ENCODE measurements at places on chromosomes 12 and 14.
A peak's percentile ranks its signal among the peaks of the same experiment; 100 is the strongest.

DNA sequence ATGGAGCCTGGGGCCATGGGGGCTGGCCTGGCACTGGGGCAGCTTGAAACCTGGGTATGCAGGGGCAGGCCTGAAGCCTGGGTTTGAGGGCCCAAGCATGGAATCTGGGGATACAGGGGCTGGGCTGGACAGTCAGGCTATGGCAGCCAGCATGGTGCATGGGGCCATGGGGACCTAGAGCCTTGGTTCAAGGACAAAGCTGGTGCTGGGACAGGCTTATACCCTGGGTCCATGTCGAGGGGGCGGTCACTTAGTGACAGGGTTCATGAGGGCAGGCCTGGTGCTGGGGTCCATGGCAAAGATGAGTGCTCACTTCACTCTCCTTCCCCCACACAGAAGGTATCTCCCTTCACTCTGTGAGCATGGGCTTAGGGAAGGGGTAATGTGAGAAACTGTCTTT lies 116.2 kb downstream of the BBS10 start:
- no peak for DNase-seq

GRCh38 chr14:104559028-104559803 lies 20.3 kb upstream of the C14orf180 start:
- peak; percentile 64 for DNase-seq

DNA sequence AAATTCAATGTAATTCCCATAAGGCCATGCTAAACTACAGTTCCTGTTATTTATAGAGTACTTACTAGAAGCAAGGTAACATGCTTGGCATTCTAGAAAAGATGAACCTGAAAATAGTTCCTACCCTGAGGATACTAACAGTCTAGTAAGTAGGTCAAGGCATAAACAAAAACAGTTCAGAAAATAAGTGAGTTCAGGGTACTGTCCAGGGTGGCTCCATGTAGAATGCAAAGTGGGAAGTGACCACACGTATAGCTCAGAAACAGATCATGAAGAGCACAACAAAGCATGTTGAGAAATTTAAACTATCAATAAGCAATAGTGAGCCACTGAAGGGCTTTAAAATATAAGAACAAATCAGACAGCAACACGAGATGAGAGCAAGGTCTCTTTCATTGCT lies 2.3 kb downstream of the TMED10 start:
- no peak for DNase-seq

DNA sequence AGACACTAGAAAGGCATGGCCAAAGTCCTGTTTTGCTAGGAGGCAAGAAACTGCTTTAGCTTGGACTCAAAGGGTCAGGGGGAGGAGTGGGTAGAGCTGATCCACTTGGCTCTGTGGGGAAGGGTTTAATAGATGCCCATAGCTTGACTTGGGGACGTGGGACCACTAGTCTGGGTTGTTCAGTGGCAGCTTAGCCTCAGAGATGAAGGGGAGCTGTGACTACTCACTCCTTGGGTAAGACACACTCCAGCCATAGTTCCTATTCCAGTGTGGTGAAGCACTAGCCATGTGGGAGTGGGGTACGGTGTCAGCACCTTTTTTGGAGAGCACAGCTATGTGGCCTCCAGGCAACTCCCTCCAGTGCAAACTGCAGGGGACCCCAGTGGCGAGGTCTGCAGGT lies 257.3 kb downstream of the TMEM121 start:
- DNase-seq = no peak

GRCh38 chr12:105921872-105922669 lies 216.7 kb downstream of the NUAK1 start:
- no peak for DNase-seq

GRCh38 chr14:80956922-80957321 lies 1.5 kb downstream of the TSHR start:
- DNase-seq = peak; percentile 28

DNA sequence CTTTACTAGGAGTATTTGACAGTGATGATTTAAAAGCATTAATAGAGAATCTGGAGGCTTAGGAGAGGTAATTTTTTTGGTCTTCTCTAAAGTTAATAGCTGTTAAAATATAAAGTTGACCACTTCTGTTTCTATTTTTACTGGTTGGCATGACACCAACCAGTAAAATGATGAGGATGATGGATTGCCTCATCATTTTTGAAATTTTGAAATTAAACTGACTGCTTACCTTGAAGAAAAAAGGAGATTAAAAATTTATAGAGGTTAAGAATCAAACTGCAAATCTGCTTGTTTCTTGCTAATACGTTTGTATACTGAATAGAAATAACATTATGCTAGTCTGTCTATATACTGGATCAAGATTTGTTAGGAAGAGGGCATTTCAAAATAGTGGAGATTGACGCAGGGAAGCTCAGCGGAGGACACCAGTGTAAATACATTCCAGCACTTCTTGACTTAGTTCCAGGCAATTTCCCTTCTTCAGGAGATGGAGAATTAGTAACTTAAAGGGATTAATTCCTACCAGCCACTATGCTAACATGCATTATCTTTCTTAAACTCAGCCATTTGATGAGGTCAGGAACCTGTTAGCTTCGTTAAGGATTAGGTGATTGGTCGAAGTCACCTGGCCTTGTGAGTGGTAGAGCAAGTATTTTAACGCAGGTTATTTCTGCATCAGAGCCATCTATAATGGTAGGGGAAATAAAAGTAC lies 3.6 kb downstream of the EID3 start:
- DNase-seq = no peak

- no peak for DNase-seq
Observed at GRCh38 chr14:36198378-36198777, 21.9 kb upstream of the PTCSC3 start.

DNA sequence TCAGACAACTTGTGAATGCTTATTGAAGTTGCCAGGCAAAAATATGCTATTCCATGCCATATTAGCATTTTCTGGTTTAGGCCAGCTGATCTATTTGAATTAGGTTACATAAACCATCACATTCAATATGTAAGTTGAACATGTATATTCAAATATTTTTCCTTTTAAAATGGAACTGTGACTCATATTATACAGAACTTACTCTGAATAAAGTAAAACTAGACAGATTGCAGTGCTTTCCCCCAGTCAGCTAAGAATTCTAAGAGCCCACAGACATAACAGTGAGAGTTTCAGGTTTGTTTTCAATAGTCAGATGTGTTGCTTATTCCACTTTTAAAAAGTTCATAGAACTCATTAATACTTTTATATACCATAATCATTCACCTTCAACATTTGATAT lies 119.8 kb downstream of the MGST1 start:
- no peak for DNase-seq

- peak; percentile 16 for DNase-seq
Observed at GRCh38 chr12:2739832-2740641, 54.7 kb upstream of the FKBP4 start.
